Activated CD4-positive, alpha-beta T cell treated with anti-CD3 and anti-CD28 coated beads, Interleukin-2, amount 50 U/mL, for 16 hours (primary cell): ENCODE measurements at places on chromosomes 4 and X.

DNA sequence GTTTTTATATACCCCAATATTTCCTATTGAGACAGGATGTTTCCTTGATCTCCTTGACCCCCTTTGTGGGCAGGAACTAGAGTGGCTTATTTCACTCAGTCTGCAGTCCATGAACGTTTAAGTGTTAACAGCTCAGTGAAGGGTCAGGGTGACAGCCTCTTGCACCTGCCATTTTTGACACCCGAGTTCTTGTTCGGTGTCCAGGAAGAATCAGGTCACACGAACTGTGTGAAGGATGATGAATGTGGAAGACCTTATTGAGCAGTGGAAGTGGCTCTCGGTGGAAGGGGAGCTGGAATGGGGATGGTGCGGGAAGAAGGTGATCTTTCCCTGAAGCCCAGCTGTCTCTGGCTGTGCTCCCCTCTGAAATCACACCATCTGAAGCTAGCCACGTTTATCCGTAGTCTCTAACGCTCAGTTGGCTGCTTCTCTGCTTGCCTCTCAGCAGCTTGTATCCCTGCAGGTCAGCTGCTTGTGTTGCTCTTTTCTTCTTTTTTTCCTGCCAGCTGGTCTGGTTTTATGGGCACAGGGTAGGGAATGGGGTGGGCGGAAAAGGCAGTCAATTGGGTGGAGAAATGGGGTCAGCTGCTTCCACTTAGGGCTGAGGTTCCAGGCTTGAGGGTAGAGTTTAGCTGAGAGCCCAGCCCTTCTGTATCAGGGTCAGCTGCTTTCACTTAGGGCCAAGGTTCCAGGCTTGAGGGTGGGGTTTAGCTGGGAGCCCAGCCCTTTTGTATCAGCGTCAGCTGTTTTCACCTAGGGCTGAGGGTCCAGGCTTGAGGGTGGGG is 29.0 kb upstream of the CCNG2 start:
- no peak for DNase-seq

- peak; percentile 50 for DNase-seq
Measured at GRCh38 chrX:40108959-40109287, 11.2 kb upstream of the BCOR start.

- no peak for DNase-seq
Measured at GRCh38 chrX:38066934-38067333, 60.6 kb downstream of the SYTL5 start.

- peak; percentile 1 for DNase-seq
Measured at GRCh38 chrX:142804085-142804484, 221.6 kb upstream of the SPANXN4 start.

- no peak for DNase-seq
Measured at GRCh38 chr4:185472103-185472542, 590 bp upstream of the CCDC110 start.

DNA sequence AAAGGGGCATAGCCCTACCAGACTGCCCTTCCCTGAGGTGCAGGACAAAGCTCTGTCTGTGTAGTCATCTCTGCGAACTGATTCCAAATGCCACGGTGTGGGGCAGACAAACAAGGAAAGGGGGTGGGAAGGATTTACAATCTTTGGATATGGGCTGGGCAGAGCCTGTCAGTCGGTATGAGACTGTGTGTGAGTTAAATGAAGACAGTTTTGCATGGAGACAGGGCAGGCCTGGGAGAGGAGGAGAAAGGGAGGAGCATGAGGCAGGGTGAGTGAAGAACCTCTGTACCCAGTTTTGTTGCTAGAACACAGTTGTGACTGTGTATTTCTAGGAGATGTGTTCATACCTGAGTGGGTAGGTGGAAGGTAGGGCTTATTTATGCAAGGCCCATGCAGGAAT is 59.4 kb upstream of the MSN start:
- no peak for DNase-seq

DNA sequence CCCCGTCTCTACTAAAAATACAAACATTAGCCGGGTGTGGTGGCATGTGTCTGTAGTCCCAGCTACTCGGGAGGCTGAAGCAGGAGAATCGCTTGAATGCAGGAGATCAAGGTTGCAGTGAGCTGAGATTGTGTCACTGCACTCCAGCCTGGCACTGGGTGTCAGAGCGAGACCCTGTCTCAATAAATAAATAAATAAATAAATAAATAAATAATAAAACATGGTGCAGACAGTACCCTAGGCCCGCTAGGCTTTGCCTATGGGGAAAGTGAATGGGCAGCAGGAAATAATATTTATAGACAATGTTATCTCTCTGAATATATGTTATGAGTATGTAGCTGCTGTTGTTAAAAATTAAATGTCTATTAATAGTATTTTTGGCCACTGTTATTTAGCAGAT is 130.4 kb downstream of the LARP7 start:
- no peak for DNase-seq

DNA sequence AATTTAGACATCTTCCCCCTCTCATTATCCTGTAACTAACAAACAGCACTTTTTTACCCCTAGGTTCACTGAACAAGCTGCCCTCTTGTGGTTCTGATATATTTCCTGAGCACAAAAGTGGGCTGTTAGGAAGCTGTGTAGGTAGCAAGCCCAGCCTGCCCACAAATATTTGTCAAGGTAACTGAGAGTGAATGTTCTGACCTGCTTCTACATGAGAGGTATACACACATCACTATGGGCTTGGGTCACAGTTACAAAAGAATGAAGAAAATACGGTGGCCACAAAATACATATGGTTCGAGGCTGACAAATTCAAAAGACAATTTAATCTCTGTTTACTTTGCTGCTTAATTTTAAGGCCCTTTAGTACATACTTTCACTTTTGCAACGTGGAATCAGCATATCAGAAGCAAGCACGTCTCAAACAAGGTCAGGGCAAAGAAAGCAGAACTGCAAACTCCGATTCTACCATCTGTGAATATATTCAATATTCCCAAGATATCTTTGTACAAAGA is 78.7 kb downstream of the RBM47 start:
- peak; percentile 36 for DNase-seq

GRCh38 chr4:112766422-112766821 is 129.5 kb downstream of the LARP7 start:
- DNase-seq: peak; percentile 14
